ENCODE measurements at places on chromosomes 6 and 20. TPM values are rescaled to one million over a fixed set of nuclear protein-coding genes. Genes with fewer than 3 reads are reported as not detected.

Gene IL17A
- total RNA-seq, result not detected

Gene OPN5
- total RNA-seq, result 0.64 TPM

Gene CALHM4
- not detected for total RNA-seq

Gene FAM209B
- not detected for total RNA-seq

Gene ZSCAN31
- total RNA-seq, result 8.6 TPM

Gene PRDM1
- total RNA-seq, result 3.7 TPM

Gene SRMS
- 0.12 TPM for total RNA-seq

Gene NOX3
- total RNA-seq, result 2.1 TPM

Gene EDN3
- total RNA-seq, result 6.8 TPM

Gene TRAPPC3L
- total RNA-seq, result 0.06 TPM

Gene TCP1
- total RNA-seq, result 253 TPM

Gene BMP5
- total RNA-seq, result 4.9 TPM

Data from metanephros (tissue), 2 donors.